ENCODE measurements at places on chromosomes 7 and 10.

- no peak for DNase-seq
These were observed 47.2 kb upstream of the PPP2R2D start for GRCh38 chr10:131853610-131853964.

DNA sequence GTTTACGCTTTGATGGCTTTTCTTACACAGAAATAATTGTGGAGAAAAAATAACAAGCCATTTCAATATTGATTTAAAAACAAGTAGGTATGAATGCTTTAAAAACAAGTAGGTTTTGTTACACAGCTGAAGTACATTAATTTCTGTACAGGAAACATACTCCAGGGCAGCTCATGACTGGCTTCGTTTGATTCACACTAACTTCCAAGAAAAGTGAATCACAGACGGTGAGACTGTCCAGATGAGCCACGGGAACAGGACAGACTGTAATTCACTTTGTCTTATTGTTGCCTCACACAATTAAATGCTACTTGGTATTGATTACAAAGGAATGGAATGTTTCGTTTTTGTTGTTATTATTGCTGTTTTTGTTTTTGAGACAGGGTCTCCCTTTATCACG lies 26.6 kb upstream of the SNX10 start:
- no peak for DNase-seq

DNA sequence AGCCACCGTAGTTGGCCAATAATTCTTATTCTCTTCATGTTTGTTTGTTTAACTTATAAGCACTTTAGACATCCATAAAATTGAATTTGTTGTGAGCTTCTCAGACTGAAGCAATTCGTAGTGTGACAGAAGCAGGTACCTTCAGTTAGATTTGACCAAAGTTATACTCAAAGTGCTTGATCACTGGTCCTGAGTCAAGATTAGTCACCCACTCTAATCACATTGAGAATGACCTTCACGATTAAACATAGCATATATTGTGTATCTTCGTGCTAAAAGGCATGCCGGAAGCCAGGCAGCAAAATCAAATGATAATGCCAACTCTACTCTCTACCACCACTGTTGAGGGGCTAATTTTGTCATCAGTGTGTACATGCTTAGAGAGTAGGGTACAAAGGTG lies 763.7 kb upstream of the MBL2 start:
- DNase-seq: no peak

- DNase-seq: no peak
These were observed 46.1 kb downstream of the PPIF start for GRCh38 chr10:79393221-79393923.

- no peak for DNase-seq
These were observed 47.0 kb downstream of the PTPRE start for GRCh38 chr10:127953876-127954275.

GRCh38 chr10:117547016-117547715 lies 4.6 kb downstream of the EMX2 start:
- DNase-seq: no peak

- DNase-seq: no peak
These were observed 203.5 kb downstream of the HIBADH start for GRCh38 chr7:27459021-27459730.

- no peak for DNase-seq
These were observed 36.0 kb downstream of the ANK3 start for GRCh38 chr10:60353519-60354258.

DNA sequence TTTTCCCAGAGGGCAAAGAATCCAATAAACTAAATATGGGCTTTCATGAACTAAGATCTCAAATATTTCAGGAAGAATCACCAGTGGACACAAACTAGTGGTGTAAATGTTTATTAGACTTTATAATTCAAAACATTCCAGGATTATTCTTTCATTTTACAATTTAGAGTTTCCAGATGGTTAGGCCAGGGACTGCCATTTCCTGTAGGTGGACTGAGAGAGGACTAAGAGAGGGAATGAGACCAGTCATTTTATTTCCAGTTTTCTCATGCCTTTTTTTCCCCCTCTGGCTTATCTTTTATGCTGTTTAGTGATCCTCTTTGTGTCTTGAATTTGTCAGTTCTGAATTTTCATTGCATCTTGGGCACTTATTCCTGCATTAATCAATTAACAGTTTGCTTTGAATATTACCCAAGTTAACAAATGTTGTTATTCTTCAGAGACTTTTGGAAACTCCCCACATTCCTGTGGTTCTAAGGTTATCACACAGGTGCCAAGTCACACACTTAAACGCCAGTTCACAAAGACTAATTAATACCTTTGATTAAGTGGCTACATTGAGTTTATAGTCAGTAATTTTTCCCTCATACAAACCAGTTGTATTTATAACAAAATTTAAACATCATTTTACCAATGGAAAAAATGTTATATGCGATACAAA lies 12.3 kb downstream of the CISD1 start:
- DNase-seq: no peak

DNA sequence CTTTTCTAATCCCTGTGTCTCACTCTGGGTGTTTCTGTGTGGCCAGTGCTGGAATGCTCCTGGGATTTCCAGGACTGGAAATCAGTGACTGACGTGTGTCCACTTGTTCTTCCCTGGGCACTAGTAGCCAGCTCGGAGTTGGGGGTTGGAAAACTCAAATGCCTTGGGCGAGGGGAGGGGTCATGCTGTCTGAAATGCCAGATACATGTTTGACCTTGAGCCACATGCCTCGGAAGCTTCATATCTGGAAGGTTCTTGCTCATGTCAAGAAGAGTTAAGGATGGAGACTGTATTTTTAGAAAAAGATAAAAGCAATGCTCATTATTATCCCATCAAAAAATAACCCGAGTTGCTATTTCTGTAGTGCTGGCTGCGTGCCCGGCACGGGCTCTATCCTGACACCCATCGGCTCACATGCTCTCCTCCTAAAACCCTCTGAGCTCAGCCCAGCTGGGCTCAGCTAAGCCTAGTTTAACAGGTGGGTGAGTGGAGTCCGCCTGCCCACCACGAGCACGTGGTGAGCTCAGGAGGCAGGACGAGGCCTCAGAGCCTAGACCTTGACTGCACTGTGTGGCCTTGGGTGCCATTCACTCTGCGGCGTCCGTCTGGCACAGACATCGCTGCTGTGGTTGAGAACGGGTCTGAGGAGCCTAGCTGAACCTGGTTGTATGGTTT lies 6.4 kb downstream of the DPYSL4 start:
- DNase-seq: no peak

DNA sequence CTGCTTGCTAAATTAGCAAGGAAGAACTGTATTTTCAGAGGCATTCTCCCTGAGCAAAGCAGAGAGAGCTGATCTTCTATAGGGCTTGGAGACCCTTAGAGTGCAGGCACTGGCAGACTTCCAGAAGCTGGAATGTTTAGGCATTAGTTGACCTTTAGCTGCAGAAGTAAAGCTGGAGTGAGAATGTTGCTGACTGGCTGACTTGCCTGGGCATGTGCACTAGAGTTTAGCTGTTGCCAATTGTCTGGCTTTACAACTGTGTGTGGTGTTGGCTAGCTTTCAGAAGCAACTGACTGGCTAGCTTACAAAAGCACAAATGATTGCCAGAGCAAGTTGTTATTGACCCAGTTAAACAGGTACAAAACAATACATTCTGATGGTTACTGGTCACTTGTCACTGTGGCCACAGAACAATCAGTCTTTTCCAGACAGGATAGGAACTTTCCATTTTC lies 25.1 kb downstream of the FAM13C start:
- DNase-seq: no peak

DNA sequence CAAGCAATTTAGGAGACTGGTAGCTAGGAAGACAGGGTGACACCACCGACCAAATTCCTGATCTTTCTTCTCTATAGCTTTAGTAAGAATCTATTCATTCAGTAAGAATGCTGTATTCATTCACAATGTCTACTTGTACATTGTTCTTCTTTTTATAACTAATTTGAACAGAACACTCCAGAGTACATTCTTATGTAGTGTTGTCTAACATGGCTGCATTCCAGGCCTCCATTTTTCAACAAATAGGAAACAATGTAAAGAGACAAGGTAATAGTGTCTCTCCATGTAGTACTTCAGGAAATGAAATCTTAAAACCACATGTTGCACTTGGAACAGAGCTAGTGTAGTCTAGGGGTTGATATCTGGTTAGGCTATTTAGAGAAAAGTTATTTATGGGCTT lies 1.8 kb downstream of the VCL start:
- DNase-seq: no peak

- no peak for DNase-seq
These were observed 32.0 kb upstream of the MKI67 start for GRCh38 chr10:128158021-128158795.

DNA sequence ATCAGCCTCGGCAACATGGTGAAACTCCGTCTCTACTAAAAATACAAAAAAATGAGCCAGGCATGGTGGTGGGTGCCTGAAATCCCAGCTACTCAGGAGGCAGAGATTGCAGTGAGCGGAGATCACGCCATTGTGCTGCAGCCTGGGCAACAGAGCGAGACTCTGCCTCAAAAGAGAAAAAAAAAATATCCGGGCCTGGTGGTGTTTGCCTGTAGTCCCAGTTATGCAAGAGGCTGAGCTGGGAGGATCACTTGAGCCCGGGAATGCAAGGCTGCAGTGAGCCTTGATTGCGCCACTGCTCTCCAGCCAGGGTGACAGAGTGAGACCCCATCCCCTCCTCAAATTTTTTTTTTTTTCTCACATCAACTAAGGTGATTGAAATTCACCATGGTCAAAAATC lies 42.8 kb downstream of the CDC123 start:
- no peak for DNase-seq

GRCh38 chr7:148905093-148905666 lies 21.1 kb upstream of the EZH2 start:
- DNase-seq: no peak

- DNase-seq: no peak
These were observed 375.8 kb downstream of the MDFIC start for GRCh38 chr7:115297656-115298055.

GRCh38 chr7:155590215-155591018 lies 44.1 kb upstream of the CNPY1 start:
- peak; percentile 94 for DNase-seq

GRCh38 chr10:80461208-80462183 lies 7.4 kb downstream of the TSPAN14 start:
- peak; percentile 29 for DNase-seq

- DNase-seq: no peak
These were observed 19.9 kb upstream of the CNPY1 start for GRCh38 chr7:155566011-155566836.

DNA sequence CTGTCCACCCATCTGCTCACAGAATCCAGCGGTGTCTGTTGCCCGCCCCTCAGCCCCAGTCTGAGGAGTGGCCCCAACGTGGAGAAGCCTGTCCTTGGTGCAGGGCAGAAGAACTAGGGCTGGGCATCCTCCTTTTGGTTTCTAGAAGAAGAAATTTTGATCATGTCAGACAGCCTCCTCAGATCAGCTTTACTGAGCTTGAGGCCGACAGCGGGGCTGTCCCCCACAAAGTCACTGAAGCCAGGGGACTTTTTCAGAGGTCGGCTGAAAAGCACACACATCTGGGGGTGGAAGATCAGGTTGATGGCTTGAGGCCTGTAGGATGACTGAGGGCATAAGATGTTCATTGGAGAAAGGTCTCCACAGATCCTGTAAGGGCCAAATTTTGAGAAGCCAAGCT lies 767.9 kb downstream of the GRID1 start:
- no peak for DNase-seq

GRCh38 chr10:92850185-92850584 lies 1.9 kb downstream of the EXOC6 start:
- DNase-seq: peak; percentile 41

GRCh38 chr7:107946881-107947280 lies 55.9 kb downstream of the DLD start:
- no peak for DNase-seq

- DNase-seq: no peak
These were observed 25.7 kb downstream of the FAM13C start for GRCh38 chr10:59336632-59337031.

DNA sequence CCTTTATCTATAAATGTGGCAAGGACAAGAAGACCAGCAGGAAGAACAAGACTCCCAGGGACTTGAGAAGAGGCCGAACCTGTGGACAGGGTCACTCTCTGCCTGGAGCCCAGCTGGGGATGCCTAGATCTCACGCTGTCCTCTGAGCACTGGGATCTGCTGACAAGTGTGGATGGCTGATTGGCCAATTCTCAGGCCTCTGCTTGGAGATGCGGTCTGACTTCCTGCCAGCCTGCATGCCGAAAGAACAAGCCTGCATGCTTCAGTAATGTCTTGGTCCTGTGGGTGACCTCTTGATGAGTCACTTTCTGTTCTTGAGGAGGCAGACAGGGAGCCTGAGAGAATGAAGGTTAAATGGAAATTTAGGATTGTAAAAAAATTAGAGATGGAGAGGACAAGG lies 84.7 kb downstream of the TMEM178B start:
- no peak for DNase-seq

GRCh38 chr7:29607259-29607658 lies 43.6 kb downstream of the PRR15 start:
- DNase-seq: no peak

DNA sequence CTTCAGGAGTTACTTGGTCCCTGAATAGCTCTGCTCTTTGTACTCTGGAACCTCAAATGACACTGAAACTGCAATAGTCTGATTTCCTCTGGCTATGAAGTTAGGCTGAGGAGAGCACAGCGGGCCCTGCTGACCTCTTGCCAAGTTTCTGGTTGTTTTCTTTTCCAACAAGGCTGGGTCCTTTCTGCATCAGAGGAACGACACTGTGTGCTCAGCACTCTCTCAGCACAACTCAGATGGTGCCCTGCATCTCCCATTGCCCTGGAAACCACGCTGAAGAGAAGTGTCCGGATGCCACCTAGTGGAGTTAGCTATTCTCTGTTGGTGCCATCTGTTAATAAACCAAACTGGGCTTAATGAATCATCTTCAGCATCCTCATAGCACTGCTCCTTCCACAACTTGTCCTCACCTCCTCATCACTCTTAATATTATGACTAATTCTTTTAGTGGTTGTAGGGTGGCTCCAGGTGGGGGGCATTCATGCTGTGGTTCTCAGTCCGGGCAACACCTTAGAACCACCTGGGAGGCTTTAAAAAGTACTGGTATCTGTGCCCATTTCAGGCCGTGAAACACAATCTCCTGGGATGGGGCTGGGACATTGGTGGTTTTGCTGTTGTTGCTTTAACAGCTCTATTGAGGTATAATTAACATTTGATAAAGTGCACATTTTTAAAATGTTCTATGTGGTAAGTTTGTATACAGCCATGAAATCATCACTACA lies 8.2 kb upstream of the EFCAB10 start:
- DNase-seq: peak; percentile 72

DNA sequence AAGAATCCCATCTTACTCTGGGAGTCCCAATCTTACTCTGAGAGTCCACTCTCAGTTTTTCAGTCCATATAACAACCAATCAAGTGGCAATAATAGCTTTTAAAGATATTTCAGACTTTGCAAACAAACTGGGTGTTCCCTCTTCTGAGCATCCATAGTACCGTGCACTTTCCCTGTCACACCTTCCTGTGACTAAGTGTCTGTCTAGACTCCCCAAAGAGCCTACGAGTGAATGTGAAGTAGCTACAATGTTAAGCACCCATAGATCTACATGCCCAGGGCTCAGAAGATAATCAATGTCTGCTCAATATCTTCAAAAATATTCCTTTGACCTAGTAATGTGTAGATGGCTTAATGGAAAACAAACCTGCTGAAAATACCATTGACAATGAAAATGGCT lies 95.6 kb upstream of the ASAH2 start:
- no peak for DNase-seq

GRCh38 chr10:58645416-58646146 lies 132.9 kb downstream of the BICC1 start:
- no peak for DNase-seq

GRCh38 chr10:72615970-72616369 lies 9.9 kb downstream of the MICU1 start:
- DNase-seq: no peak

- no peak for DNase-seq
These were observed 405.5 kb downstream of the GRID1 start for GRCh38 chr10:85961073-85961472.

GRCh38 chr10:62582804-62583208 lies 208.6 kb downstream of the ZNF365 start:
- no peak for DNase-seq
